G401 (cell line): ENCODE measurements at places on chromosomes 13 and 19. TPM values are rescaled to one million over a fixed set of nuclear protein-coding genes. Genes with fewer than 3 reads are reported as not detected.

RDH8 gene
- not detected in 2 replicates for total RNA-seq

TMEM145 gene
- not detected in 2 replicates for total RNA-seq

COL4A1 gene
- total RNA-seq = 0.18 and 0.98 TPM in 2 replicates

- peak; percentile 75 for DNase-seq
These were observed 3.5 kb upstream of the DLEU7 start for GRCh38 chr13:50846861-50847475.

DNA sequence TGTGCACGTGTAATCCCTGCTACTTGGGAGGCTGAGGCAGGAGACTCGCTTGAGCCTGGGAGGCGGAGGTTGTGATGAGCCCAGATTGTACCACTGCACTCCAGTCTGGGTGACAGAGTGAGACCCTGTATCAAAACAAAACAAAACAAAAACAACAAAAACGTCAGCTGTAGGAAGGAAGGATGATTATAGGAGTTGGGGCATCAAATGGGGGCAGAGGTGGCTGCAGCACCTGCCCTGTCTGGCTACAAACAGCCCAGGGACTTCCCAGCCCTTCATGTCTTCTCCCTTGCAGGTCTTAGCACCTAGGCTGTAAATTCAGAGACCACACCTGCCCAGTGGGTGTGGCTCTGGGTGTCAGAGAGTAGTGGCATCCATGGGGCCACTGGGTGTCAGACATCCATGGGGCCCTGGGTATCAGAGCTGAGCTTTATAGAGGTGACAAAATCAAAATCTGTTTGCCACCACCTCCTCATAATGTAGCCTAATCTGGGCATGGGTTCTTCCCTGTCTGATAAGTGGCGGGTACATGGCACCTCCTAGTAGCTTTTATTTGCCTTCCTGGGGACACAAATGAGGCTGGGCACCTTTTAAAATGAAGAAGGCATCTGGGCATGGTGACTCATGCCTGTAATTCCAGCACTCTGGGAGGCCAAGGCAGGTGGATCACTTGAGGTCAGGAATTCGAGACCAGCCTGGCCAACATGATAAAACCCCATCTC is 4.7 kb upstream of the B3GNT3 start:
- no peak for DNase-seq

CRB3 gene
- 1.9 TPM in 1 of 2 replicates, not detected in the other for total RNA-seq

GRCh38 chr13:51697855-51698254 is 106.1 kb downstream of the DHRS12 start:
- no peak for DNase-seq

- DNase-seq = peak; percentile 8
These were observed 140.2 kb downstream of the NUFIP1 start for GRCh38 chr13:44848920-44849676.
